ENCODE measurements at places on chromosomes 1 and 21. TPM values are rescaled to one million over a fixed set of nuclear protein-coding genes. Genes with fewer than 3 reads are reported as not detected.

Gene TAS1R1
- total RNA-seq, result not detected

Gene LAX1
- total RNA-seq, result 0.38 TPM

Gene ZNF593OS
- 41.3 TPM for total RNA-seq

Gene SEMA4A
- total RNA-seq, result 12.1 TPM

Gene KCTD3
- total RNA-seq, result 94.6 TPM

Gene GBP2
- total RNA-seq, result 11.4 TPM

Gene GJA5
- total RNA-seq, result 13.3 TPM

Gene ZNF670
- total RNA-seq, result 13.2 TPM

Gene C1orf185
- total RNA-seq, result not detected

Gene LINGO4
- total RNA-seq, result not detected

Gene CA6
- not detected for total RNA-seq

Gene DNASE2B
- total RNA-seq, result 3.0 TPM

Gene SLC22A15
- 8.1 TPM for total RNA-seq

Gene PLA2G2D
- not detected for total RNA-seq

Gene NCMAP
- 2.1 TPM for total RNA-seq

Gene ZFP69
- 5.4 TPM for total RNA-seq

Gene SH2D2A
- total RNA-seq, result 0.27 TPM

Gene LCE1B
- not detected for total RNA-seq

Gene CRNN
- not detected for total RNA-seq

Gene ANXA9
- 0.55 TPM for total RNA-seq

Gene ASPM
- 20.5 TPM for total RNA-seq

Gene SELENON
- total RNA-seq, result 44.3 TPM

Gene MAN1A2
- 66.1 TPM for total RNA-seq

Gene NPHS2
- not detected for total RNA-seq

Gene TMEM82
- not detected for total RNA-seq

Gene OR14C36
- not detected for total RNA-seq

Gene NTNG1
- total RNA-seq, result 19.1 TPM

Gene CAMK1G
- total RNA-seq, result 0.93 TPM

Gene NHLH2
- 18.4 TPM for total RNA-seq

Gene GPR3
- total RNA-seq, result 0.33 TPM

Gene VWA5B1
- 1.1 TPM for total RNA-seq

Gene DNAI4
- total RNA-seq, result 18.5 TPM

Gene GPR37L1
- total RNA-seq, result 0.88 TPM

Gene SH2D5
- total RNA-seq, result 0.49 TPM

Gene TMOD4
- not detected for total RNA-seq

Gene LCE6A
- total RNA-seq, result not detected

Gene MSH4
- 0.77 TPM for total RNA-seq

Gene SZT2
- total RNA-seq, result 52.4 TPM

Gene SPRR1B
- total RNA-seq, result not detected

Gene LDLRAD1
- total RNA-seq, result not detected

Gene DIO1
- not detected for total RNA-seq

Gene CD5L
- total RNA-seq, result not detected

Gene CTTNBP2NL
- 27.7 TPM for total RNA-seq

Gene TCHH
- 0.66 TPM for total RNA-seq

Gene BTF3L4
- total RNA-seq, result 80.2 TPM

Gene AMY1C
- total RNA-seq, result not detected

Measured in camera-type eye (tissue), 1 donor.